ENCODE measurements at places on chromosomes 11 and 22.

DNA sequence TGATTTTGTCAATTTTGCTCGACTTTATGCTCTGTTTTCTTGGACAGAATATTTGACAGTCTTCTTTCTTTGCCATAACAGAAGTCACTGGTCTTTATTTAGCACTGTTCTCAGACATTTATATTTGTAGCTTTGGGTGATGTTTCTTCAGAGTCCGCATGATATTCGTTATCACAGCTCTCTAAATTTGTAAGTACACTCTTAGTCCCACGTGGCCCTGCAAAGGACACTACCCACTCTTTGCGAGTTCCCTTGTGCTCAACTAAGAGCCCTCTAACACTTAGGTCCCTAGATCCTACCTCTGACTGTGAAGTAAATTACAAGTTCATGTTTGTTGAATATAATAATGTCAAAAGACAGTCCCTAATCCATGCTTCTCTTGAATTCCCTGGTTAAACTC lies 651.9 kb downstream of the NTM start:
- DNase-seq, result no peak

DNA sequence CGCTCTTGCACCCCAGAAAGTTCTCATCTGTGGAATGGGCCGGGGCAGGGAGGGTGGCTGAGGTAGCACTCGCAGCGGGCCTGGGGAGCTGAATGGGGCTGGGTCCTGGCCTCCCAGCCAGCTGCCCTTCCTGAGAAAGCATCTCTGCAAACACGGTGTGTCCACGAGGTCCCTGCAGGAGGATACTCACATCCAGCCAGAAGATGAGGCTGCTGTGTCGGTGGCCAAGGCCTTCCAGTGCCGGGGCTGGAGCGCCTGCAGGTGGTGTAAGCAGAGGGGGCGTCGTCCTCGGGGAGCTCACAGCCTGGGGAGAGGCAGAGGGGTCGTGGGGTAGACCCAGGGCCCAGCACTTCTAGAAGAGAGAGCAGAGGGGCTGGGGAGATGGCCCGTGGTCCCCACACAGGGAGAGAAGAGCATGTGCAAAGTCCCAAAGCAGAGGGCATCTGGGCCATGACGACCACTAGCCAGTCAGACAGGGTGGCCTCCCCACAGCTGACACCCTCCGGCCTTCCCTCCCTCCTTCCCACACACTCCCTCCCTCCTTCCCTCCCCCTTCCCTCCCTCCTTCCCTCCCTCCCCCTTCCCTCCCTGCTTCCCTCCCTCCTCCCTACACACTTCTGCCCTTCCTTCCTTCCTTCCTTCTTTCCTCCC lies 97.9 kb downstream of the WNT7B start:
- no peak for DNase-seq

DNA sequence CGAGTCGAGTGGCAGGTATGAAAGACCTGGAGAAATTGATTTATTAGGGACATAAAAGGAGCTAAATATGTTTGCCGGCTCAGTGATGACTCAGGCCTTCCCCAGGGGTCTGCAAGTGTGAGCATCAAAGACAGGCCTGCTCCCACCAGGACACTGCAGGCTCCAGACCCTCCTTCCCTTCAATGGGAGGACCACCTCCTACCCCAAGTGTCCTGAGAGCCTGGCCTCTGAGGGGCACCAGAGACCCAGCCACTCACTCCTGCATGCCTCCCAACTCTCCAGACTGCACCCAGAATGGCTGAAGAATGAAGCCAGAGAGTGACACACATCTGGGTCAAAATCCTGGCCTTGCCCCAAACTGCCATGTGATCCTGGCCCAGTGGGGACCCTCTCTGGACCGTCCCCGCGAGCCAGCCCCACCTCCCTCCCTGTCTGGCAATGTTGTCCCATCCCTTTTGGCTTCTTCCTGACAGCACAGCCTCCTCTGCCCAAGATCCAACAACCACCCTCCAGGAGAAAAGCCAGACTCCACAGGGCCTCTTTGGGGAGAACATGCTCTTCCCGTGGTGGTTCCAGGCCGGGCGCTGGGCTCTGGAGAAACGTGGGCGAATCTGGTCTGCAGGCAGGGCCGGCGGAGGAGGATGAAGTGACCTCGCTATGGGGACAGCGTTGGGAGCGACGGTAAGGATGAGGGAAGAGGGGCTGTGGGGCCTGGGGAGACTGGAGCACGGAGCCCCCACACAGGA lies 36.2 kb downstream of the CYTH4 start:
- DNase-seq, result no peak

GRCh38 chr11:40958707-40959106 lies 500.7 kb downstream of the LRRC4C start:
- no peak for DNase-seq

DNA sequence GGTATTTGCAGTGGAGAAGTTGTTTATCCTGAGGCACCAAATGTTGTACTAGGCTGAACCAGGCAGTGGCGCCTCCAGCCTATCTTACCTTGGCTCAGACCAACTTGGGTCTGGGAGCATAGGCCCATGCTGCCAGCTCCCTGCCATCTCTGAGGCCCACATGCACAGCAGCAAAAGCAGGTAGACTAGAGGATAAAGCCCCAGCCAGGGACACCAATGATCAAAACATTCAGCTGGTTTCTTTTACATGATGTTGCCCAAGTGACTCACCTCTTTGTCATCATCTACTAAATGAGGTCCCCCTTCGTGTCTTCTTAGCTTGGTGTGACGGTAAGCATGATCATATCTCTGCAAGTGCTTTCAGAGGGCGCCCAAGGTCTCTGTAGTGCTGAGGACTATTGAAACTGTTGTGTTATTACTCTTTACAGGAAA lies 112.1 kb upstream of the DRD2 start:
- no peak for DNase-seq

DNA sequence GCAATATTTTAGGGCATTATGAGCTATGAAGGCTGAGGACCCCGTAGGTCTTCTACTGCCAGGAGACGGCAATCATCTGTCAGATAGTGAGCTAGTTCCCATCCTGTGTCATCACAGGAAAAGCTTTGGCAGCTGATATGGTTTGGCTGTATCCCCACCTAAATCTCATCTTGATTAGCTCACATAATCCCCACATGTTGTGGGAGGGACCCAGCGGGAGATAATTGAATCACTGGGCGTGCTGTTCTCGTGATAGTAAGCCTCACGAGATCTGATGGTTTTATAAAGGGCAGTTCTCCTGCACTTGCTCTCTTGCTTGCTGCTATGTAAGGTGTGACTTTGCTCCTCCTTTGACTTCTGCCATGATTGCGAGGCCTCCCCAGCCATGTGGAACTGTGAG lies 18.1 kb downstream of the CSRP3 start:
- DNase-seq, result no peak

DNA sequence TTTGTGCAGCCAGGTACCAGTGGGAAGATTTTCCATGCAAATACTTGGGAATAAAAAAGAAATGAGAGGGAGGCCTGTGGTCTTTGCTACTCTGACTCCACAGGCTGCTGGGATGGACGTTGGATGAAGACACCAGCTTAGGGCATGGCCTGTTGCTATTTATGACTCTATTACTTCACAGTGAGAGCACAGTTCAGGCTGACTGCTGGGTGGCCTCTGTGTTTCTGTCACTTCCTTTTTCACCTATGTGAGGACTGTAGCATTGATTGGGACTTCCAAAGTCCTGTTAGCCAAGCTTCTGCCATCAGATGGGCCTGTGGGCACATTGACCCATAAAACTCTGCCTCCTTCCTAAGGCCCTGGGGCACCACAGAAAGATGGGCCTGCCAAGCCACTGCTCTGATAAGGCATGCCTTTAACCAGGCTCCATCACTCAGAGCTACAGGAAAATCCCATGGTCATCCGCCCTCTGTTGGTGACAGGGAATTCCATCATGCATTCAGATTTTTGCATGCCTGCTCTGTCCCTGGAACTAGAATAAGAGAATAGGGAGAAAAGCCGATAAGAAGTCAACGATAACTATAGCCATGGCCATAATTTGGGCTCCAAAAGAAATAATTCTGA lies 64.6 kb downstream of the KCNJ1 start:
- DNase-seq, result no peak

- no peak for DNase-seq
These were observed 848 bp upstream of the PTPRCAP start for GRCh38 chr11:67438158-67438902.

GRCh38 chr11:96045622-96046456 lies 121.9 kb upstream of the MTMR2 start:
- peak; percentile 60 for DNase-seq

DNA sequence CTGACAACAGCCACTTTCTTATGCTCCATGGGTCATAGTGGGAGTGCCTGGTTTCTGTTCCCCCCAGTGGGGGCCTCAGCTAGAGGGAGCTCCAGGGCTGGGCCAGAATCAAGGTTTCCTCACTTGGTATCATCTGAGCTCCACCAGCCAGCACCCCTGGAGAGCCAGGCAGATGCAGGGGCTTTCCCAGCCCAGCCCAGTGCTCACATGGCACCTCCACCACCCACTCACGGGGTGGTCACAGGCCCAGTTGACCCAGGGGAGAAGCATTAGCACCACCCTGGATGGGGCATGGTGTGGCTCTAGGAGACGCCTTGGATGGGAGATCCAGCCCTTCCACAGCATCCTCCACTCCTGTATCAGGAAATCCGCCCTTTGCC lies 24.1 kb upstream of the WNT7B start:
- no peak for DNase-seq

DNA sequence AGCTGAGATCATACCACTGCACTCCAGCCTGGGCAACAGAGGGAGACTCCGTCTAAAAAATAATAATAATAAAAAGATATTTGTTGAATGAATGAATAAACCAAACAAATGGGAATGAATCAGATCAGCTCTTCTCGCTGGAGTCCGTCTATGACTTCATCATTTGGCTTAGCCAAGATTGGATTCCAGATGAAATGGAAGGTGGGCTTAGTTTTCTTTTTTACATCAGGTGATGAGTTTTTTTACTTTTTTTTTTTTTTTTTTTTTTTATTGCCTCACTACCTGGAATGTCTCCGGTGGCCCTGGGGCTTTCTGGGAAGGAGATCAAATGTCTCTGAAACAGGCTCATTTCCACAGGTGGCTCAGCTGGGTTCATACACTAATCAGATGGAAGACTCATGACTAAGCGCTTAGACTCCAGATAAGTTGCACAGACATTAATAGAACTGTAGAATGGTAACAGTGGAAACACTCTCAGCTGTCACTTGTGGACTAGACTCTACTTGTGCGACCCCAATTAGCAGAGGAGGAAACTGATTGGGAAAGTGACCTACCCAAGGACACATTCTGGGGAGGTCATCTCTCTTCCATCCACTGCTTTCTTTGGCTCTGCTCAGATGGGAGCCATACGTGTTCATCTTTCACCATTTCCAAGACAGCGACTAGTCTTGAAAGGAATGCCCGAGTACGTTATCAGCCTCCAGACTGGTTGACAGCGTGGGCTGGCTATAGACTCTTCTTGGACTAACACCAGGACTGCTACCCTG lies 20.5 kb upstream of the RBFOX2 start:
- DNase-seq, result no peak

Data from left renal pelvis (tissue), 4 donors.